ENCODE measurements at places on chromosomes 7 and 10.

GRCh38 chr7:138354066-138354465 is 106.0 kb upstream of the TRIM24 start:
- no peaks in the 10 kb centered on the region for H3K27me3 ChIP-seq
- H3K4me3 ChIP-seq: no peak overlapping the region
- H3K4me1 ChIP-seq: no peaks in the 10 kb centered on the region
- peaks cover 6% of the 10 kb centered on the region for H3K36me3 ChIP-seq
- DNase-seq: no peak

DNA sequence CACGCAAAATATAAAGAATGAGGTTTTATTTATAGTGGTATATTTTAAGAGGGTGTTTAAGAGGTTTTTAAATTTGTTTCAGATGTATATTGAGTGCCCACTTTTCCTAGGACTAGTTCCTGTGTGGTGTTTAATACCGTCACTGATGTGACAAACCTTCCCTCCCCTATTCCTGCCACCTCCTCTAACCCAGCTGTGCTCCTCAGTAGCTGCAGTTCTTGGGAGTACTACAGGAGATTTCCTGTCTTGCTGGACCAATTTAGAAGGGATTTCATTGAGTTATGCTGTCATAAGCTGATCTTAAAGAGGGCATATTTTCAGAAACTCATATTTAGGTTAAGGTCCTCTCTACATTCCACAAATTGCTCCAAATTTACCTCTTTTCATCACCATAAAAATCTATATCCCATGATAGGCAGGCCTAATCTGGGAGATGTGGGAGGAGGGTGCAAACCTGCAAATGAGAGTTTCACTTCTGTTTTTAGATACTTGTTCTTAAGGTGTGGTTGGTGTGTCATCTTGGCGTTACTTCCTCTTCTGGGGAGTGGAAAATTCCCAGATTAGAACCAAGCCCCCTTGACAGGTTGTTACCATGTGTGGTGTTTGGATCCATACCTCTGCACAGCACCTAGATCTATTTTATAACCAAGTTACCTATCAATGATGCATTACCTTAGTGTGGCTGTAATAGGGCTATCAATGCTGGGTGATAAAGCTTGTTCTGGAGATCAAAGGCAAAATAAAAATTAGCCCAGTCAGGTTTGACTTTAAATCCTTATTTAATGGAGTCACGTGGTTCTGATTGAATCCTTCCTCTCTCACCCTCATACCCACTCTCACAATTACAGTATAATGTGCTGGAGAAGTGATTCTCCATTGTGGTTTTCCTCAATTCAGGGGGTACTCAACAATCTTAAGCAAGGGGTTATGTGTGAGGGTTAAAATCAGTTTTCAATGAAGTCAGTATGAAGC is 141.1 kb downstream of the CDK14 start:
- H3K27ac ChIP-seq: no peak overlapping the region
- H3K4me3 ChIP-seq: no peak overlapping the region
- no peak for DNase-seq
- H3K27me3 ChIP-seq: peaks cover 5% of the 10 kb centered on the region
- peaks cover 33% of the 10 kb centered on the region for H3K36me3 ChIP-seq

DNA sequence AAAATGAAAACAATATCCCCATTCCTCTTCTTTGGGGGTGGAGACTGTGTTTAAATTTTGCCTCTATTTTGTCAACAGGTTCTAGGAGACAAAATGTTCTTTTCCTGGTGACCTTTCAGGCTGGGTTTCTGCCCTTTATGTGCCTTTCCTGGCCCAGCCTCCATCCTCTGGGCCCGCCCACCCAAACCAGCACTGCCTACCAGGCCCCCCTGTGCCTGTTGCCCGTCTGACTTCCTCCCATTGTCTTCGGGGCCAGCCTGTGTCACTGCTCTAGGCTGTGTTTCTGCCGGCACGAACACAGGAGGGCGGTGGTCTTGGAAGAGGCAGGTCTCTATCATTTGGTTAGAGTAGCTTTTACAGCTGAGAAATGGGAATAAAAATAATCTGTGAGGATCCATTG is 13.9 kb downstream of the TSPAN14 start:
- H3K27me3 ChIP-seq: no peaks in the 10 kb centered on the region
- peak; percentile 56 for DNase-seq
- peak overlapping the region; percentile 96 for H3K27ac ChIP-seq
- peak overlapping the region; percentile 54 for H3K4me3 ChIP-seq

GRCh38 chr7:116231949-116232348 is 21.6 kb downstream of the TES start:
- no peak overlapping the region for H3K27ac ChIP-seq
- DNase-seq: no peak
- no peak overlapping the region for H3K4me3 ChIP-seq

GRCh38 chr10:124288928-124289850 is 129.5 kb downstream of the OAT start:
- DNase-seq: no peak
- H3K4me1 ChIP-seq: peaks cover 58% of the 10 kb centered on the region
- H3K36me3 ChIP-seq: no peaks in the 10 kb centered on the region
- peak overlapping the region; percentile 93 for H3K27ac ChIP-seq
- H3K27me3 ChIP-seq: no peaks in the 10 kb centered on the region

DNA sequence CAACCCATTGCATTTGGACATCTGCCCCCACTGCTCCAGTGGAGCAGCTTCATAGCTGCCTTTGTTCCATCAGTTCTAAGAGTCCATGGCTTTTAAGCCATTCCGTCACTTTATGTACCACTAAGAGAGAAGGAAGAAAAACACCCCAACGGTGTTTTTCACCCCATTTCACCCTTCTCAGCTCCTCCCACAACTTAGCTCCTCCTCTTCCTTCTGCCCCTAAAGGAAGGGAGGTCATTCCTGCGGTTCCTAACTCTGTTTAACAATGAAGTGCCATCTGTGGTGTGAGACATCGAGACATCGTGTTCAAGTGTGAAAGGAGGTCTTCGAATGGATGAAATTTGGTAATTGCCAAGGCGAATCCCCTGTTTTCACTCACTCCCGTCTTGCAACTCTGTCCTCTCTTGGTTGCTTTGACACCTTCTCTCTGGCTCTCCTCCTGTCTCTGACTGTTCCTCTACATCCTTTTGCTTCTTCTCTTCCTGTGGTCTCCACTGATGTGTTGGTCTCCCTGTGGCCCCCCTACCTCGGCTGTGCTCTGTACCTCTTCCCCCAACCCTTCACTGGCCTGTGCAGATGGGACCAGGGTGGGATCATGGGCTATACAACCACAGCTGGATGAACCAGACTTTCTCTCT is 23.0 kb downstream of the SMKR1 start:
- no peak overlapping the region for H3K4me3 ChIP-seq
- H3K27me3 ChIP-seq: peaks cover 30% of the 10 kb centered on the region
- no peaks in the 10 kb centered on the region for H3K4me1 ChIP-seq
- H3K36me3 ChIP-seq: no peaks in the 10 kb centered on the region

GRCh38 chr7:4964506-4964905 is 5.5 kb upstream of the MMD2 start:
- no peak overlapping the region for H3K4me3 ChIP-seq
- H3K36me3 ChIP-seq: no peaks in the 10 kb centered on the region
- peaks cover 59% of the 10 kb centered on the region for H3K27me3 ChIP-seq

DNA sequence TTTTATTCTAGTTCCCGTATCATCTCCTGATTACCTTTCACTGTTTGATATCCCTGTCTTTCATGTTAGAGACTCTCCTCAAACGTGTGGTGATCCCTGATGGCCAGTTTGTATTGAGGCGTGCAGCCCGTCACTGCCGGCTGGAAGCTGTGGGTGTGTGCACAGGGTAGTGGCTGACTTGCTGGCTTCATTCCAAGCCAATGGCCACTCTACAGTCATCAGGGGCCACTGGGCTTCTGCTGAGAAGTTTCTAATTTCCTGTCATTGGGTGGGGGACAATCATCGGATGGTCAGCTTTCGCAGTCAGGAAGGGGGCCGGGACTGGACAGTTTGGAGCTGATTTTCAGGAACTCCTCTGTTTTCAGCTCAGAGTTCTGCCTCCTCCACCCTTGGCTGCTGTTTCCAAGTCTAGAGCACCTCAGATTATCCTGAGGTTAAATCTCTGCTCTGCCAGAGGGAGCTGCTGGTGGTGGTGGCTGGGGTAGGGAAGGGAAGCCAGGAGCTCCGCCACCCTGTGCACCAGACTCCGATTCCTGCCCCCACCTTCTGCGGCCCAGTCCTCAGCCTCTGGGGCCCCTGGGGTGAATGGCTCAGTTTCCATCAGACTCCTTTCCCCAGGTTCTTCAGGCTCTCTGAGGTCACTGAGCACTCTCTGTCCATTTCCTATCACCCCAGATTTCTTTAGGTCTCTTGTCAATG is 34.9 kb downstream of the BAIAP2L1 start:
- no peaks in the 10 kb centered on the region for H3K4me1 ChIP-seq
- peaks cover 18% of the 10 kb centered on the region for H3K36me3 ChIP-seq
- no peak overlapping the region for H3K27ac ChIP-seq
- DNase-seq: no peak
- no peak overlapping the region for H3K4me3 ChIP-seq

GRCh38 chr10:93459466-93459865 is 22.7 kb downstream of the MYOF start:
- no peak overlapping the region for H3K4me3 ChIP-seq
- H3K27me3 ChIP-seq: no peaks in the 10 kb centered on the region
- H3K4me1 ChIP-seq: peaks cover 61% of the 10 kb centered on the region
- H3K36me3 ChIP-seq: peaks cover 11% of the 10 kb centered on the region

GRCh38 chr7:30412782-30413504 is 65.6 kb downstream of the NOD1 start:
- no peak for DNase-seq
- H3K4me1 ChIP-seq: no peaks in the 10 kb centered on the region
- H3K36me3 ChIP-seq: peaks cover 12% of the 10 kb centered on the region
- H3K27me3 ChIP-seq: peaks cover 3% of the 10 kb centered on the region
- H3K27ac ChIP-seq: no peak overlapping the region
- no peak overlapping the region for H3K4me3 ChIP-seq

DNA sequence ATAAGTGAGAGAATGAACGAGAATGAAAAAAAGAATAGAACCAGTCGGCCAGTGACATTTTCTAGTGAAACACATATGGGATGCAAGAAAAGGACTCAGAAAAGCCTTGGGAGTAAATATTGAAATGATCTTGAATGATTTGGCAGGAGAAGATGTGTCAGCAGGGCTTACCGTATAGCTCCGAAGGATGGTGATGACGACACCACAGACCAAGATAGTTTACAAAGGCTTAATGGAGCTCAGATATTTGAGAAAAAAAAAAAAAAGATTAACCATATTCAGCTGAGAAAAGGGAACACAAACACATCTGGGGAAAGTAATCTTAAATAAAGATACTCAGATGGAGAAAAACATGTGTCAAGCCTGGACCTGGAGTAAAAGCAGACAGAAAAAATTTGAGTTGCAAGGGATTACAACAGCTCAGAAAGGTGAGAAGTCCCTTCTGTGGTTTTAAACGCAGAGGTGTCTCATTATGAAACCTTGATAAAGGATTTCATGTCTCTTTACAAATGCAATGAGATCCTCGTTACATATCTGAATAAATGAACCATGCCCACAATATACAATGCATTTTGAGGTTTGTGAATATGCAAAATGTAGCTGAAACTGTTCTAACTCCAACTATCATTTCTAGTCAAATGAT is 36.0 kb downstream of the DNAJB9 start:
- H3K4me3 ChIP-seq: no peak overlapping the region
- DNase-seq: no peak
- H3K27ac ChIP-seq: no peak overlapping the region
- H3K27me3 ChIP-seq: peaks cover 10% of the 10 kb centered on the region
- H3K36me3 ChIP-seq: no peaks in the 10 kb centered on the region

- peaks cover 17% of the 10 kb centered on the region for H3K4me1 ChIP-seq
- no peak overlapping the region for H3K27ac ChIP-seq
- H3K36me3 ChIP-seq: peaks cover 52% of the 10 kb centered on the region
- H3K4me3 ChIP-seq: no peak overlapping the region
These were observed 107.2 kb downstream of the ARHGAP21 start for GRCh38 chr10:24616536-24616935.

DNA sequence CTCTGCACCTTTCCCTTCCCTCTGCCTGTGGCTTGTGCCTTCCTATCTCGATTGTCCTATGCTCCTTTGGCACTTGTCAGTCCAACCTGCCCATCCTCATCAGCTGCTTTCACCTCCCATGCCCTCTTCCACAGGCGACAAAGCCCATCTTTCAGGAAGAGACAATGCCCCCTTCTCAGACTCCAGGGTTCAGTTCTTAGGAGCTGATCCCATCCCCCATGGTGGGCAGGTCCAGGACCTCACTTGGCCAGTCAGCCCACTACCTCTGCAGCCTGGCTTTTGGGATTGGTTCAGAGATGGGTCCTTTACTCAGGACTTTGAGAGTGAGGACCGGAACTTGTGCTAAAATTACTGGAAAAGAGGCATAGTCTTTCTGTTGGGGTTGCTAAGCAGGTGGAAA is 74.0 kb upstream of the NANOS1 start:
- H3K27ac ChIP-seq: no peak overlapping the region
- H3K4me1 ChIP-seq: peaks cover 34% of the 10 kb centered on the region
- no peak overlapping the region for H3K4me3 ChIP-seq
- H3K36me3 ChIP-seq: no peaks in the 10 kb centered on the region

GRCh38 chr7:6162650-6163366 is 109.6 kb downstream of the CYTH3 start:
- peak overlapping the region; percentile 83 for H3K27ac ChIP-seq
- no peak overlapping the region for H3K4me3 ChIP-seq
- H3K36me3 ChIP-seq: peaks cover 34% of the 10 kb centered on the region
- no peak for DNase-seq

DNA sequence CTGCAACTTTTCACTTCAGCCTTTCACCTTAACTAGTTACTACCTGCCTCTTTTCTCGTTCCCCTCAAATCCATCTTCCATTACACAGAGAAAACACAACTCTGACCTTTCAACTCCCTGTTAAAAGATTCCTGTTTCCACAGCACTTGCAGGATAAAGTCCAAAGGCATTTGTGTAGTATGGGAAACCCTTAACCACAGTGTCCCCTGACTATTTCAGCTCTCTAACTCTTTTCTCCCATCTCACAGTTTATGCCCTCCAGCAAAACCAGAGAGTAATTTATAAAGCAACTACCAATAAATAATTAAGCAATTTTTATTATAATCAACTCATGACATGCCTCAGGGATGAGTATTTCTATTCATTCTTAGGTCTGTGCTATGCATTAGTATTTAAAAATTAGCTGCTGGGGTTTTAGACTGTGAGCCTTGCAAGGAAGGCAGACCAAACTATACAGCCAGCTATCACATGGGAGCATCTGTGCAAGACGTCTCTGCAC is 51.0 kb downstream of the COL1A2 start:
- peaks cover 64% of the 10 kb centered on the region for H3K4me1 ChIP-seq
- DNase-seq: no peak
- H3K36me3 ChIP-seq: peaks cover 4% of the 10 kb centered on the region
- H3K4me3 ChIP-seq: peak overlapping the region; percentile 44
- no peaks in the 10 kb centered on the region for H3K27me3 ChIP-seq
- peak overlapping the region; percentile 93 for H3K27ac ChIP-seq

GRCh38 chr10:79137826-79138225 is 69.1 kb downstream of the ZMIZ1 start:
- H3K4me3 ChIP-seq: peak overlapping the region; percentile 16
- peaks cover 3% of the 10 kb centered on the region for H3K27me3 ChIP-seq
- peaks cover 99% of the 10 kb centered on the region for H3K4me1 ChIP-seq
- H3K36me3 ChIP-seq: peaks cover 14% of the 10 kb centered on the region
- DNase-seq: peak; percentile 62

- H3K4me3 ChIP-seq: no peak overlapping the region
- no peaks in the 10 kb centered on the region for H3K36me3 ChIP-seq
- no peak overlapping the region for H3K27ac ChIP-seq
- peaks cover 23% of the 10 kb centered on the region for H3K27me3 ChIP-seq
- no peak for DNase-seq
These were observed 3.8 kb upstream of the PKD2L1 start for GRCh38 chr10:100333661-100334440.

GRCh38 chr10:48254750-48255512 is 19.6 kb downstream of the FRMPD2 start:
- H3K27me3 ChIP-seq: peaks cover 5% of the 10 kb centered on the region
- H3K27ac ChIP-seq: no peak overlapping the region
- H3K4me1 ChIP-seq: peaks cover 24% of the 10 kb centered on the region
- no peak for DNase-seq
- H3K36me3 ChIP-seq: no peaks in the 10 kb centered on the region

GRCh38 chr7:36045326-36045725 is 107.7 kb upstream of the EEPD1 start:
- H3K4me1 ChIP-seq: peaks cover 24% of the 10 kb centered on the region
- no peak for DNase-seq
